Hippocampal formation (tissue), 2 donors: ENCODE measurements at places on chromosomes 3 and 15.

DNA sequence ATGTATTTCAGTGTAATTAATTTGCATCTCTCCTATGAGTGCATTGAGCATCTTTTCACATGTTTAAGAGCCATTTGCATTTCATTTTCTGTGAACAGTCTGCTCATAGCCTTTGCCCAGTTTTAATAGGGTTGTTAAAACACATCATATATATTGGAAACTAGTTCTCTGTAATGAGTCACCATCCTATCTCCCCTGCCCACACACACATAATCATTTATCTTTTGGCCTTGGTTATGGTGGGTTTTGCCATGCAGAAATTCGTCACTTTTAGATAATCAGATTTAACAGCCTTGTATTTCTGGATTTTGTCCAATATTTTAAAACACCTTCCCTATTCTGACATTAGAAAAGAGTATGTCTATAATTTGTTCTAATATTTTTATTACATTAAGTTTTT, 11.9 kb upstream of the CHRM5 start:
- DNase-seq: no peak

GRCh38 chr3:55538158-55538557, 51.1 kb upstream of the WNT5A start:
- DNase-seq: no peak

DNA sequence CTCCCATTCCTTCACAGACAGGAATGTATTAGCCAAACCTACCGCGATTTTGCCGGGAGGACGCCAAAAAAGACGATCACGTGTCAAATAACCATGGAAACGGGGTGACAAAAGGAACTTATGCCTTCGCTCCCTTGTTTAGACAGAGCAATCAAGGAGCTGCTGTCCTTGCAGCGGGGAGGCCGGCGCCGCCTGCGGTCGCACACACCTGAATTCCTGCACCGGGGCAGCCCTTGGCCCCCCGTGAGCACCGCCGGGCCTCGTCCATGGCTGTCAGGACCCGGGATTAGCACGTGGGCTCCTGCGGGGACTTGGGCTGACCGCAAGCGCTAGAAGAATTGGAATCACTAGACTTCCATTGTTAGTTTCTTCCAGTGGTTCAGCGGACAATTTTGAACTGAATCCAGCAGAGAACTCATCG, 193.1 kb downstream of the SHQ1 start:
- DNase-seq: no peak

DNA sequence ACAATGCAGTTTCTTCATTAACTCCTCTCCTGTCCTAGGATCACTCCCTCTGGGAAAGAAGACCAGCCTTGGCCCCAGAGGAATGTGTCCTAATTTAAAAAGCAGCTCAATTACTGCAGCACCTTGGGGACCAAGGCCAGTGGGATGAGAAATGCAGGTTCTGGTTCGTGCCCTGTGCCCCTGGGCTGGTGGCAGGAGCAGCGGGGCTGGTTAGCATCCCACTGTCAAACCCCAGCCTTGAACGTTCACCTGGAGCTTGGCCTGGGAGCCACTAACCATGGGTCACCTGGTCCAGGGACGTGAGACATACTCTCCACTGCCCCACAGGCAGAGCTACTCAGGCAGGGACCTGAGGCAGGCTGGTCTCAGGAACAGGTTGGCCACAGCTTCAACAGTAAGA, 8.4 kb upstream of the RTP3 start:
- no peak for DNase-seq

GRCh38 chr3:46564190-46565021, 1.7 kb downstream of the LRRC2 start:
- no peak for DNase-seq
